ENCODE measurements at places on chromosomes 12 and 14.

GRCh38 chr14:99816217-99816616 is 23.0 kb downstream of the EML1 start:
- no peak for DNase-seq

DNA sequence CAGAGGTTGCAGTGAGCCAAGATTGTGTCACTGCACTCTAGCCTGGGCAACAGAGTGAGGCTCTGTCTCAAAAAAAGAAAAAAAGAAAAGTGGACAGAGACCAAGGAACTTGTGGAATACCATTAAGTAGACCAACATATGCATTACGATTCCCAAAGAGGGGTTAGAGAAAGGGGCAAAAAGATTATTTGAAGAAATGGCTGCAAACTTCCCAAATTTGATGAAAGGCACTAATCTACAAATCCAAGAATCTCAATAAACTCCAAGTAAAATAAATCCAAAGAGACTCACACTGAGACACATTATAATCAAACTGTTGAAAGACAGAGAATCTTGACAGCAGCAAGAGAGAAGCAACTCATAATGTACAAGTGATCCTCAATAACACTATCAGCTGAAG is 4.8 kb upstream of the OXA1L start:
- no peak for DNase-seq

DNA sequence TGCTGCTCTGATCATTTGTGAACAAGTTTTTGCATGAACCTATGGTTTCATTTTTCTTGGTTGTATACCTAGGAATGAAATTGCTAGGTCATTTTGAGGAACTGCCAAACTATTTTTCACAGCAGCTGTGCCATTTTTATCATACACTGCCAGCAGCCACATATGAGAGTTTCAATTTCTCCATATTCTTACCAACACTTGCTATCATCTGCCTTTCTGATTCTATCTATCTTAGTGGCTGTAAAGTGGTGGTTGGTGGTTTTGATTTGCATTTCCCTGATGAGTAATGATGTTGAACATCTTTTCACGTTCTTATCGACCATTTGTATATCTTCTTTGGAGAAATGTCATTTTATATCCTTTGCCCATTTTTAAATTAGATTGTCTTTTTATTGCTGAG is 146.1 kb downstream of the C12orf75 start:
- no peak for DNase-seq

- DNase-seq, result peak; percentile 48
Measured at GRCh38 chr14:97977651-97978261, 1180.6 kb downstream of the VRK1 start.

GRCh38 chr12:113134521-113134951 is 1.0 kb downstream of the RASAL1 start:
- no peak for DNase-seq

- DNase-seq, result no peak
Measured at GRCh38 chr12:49646871-49647654, 23.7 kb downstream of the PRPF40B start.

GRCh38 chr12:2265461-2266167 is 212.8 kb downstream of the CACNA1C start:
- no peak for DNase-seq

GRCh38 chr14:24366721-24367513 is 1.1 kb upstream of the NFATC4 start:
- peak; percentile 98 for DNase-seq

- no peak for DNase-seq
Measured at GRCh38 chr14:32367516-32367915, 38.4 kb downstream of the AKAP6 start.
